Progenitor cell of endocrine pancreas (in vitro differentiated cells): ENCODE measurements at places on chromosomes 12 and 14.

DNA sequence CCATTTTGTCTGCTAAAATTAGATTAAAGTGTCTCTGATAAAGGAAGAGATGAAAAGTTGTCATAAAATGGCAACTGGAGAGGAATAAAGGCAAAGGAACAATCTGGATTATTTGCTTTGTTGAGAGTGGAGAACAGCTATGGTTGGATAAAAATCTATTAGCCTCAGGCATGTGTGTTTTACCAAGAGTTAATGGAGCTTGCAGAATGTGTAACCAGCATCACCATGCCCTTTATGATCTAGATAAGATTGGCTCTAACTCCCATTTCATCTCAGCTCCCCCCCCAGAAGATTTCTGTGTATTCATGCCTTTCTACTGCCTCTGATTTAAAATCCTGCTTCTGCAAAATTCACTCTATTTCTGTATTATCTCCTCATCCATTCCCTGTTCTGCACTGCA is 93.8 kb downstream of the GALC start:
- no peak for DNase-seq

- no peak for DNase-seq
Measured at GRCh38 chr14:95255013-95255412, 64.7 kb downstream of the CLMN start.

GRCh38 chr12:16472631-16473030 is 125.2 kb downstream of the MGST1 start:
- DNase-seq, result no peak

DNA sequence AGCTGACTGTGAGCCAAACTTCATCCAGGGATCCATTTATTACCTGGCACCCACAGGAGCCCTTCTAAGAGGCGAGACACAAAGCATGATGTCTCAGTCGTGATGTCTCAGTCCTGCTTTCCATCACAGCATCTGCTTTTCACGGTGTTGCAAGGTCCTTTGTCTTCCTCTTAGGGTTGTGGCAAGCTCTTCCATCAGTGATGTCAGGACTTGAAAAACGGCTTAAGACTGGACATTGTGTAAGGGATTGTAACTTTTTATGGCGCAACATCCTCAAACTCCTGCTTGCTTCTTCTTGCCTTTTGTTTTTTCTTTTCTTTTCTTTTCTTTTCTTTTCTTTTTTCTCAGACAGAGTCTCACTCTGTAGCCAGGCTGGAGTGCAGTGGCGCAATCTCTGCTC is 586.5 kb upstream of the TMEM132C start:
- no peak for DNase-seq

- DNase-seq, result no peak
Measured at GRCh38 chr12:106582249-106582591, 584 bp upstream of the RFX4 start.

DNA sequence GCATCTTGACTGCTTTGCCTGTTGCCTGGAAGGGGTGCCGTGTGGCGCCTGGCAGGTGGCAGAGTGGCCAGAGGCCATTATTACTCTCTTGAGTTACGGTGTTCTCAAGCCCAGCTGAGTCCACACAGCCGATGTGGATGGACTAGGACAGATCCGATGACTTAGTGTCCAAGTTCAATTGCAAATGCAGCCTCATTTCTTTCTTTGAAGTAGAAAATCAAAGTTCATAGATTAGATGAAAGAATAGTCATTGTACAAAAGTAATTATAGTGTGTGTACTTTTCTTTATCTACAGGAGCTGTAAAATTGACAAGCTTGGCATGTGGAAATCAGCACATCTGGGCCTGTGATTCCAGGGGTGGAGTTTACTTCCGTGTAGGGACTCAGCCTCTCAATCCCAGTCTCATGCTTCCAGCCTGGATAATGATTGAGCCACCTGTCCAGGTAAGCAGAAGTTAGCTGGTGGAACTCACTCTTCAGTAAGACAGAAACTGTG is 44.7 kb downstream of the ANKRD9 start:
- DNase-seq, result no peak

GRCh38 chr14:73474952-73475351 is 15.8 kb upstream of the RIOX1 start:
- no peak for DNase-seq

DNA sequence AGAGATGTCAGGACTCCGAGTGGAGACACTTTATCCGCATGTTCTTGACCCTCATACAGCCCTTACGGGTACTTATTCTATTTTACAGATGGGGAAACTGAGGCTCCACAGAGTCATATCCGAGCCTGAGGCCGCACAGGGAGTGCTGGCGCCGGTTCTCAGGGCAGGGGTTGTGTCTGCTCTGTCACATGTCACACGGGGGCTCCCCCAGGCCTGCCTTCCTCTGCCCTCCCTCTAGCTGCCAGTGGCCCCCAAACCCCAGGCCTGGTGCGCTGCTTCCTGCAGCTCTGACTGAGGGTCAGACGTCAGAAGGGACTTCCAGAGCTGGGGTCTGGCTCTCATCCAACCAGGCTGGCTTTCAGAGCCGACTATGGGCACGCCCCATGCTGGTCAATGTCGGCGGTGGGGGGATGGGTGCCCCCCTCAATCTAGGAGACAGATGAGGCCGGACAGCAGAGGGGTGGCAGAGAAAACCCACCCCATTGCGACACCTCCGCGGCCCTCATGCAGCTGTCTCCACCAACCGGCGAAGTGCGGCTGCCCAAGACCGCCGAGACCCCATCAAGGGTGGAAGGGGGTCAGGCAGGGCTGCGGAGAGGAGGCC is 811 bp upstream of the INF2 start:
- DNase-seq, result no peak

DNA sequence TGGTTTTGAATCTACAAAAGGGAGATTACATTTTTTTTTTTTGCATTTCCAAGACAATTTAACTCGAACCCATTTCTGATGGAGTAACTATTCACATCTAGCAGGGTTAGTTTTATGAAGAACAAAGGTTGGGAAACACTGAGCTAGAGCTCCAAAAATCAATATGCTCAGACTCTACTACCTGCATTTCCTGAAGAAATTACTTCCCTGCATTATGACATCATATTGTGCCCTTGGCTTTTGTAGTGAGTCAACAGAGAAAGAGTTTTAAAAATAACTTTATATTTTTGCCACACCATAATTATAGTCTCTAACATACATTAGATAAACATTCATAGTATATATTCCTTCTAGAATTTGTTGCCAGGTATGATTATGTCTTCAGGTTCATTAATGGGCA is 14.8 kb downstream of the GRIP1 start:
- DNase-seq, result no peak

DNA sequence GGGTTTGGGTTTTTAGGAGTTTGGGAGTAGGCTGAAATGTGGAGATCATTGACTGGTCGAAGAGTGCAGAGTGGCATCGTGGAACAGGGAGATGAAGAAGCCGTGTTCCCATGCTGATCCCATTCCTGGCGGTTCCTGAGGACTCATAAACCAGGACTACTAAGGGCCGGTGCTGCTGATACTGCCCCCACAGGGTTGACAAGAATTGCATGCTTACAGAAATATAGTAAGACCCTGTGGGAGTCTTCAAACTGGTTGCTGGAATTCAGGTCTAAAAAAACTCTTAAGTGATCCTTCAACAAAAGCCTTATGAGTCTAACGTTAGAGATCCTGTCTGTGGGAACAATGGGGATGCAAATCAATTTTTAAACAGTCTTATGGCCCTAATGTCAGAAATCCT is 64.0 kb upstream of the ARHGAP5 start:
- DNase-seq, result no peak

DNA sequence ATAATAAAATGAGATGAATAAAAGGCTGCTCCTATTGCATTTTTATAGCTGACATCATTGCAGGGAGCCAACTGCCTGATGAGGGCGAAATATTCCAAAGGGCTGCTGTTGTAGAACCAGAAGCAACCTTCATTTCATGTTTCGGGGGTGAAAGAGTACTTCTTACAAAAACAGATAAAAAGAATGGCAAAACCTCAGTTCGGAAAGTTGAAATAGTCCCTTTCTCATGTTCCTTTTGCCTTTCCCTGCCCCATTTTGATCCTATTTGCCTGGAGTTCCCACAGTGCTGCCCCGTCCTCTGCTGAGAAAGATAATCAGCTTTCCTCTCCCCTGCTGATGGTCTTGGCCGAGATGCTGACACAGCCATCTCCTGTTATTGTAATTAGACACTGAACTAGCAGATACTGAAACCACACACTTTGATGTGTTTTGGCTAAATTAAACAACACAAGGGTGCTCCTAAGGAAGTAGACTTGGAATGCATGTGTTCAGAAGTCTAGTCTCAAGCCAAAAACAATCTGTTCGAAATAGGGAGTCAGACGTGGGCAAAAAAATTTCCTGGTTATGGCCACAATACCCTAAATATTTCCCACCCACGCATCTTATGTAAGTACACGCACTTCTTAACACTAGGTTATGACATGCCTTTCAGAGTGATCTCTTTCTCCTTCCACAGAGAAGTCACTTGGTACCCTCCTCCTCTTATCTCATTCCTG is 117.2 kb downstream of the PPM1H start:
- DNase-seq, result no peak

GRCh38 chr14:68216079-68216478 is 396.5 kb downstream of the RAD51B start:
- DNase-seq, result no peak

GRCh38 chr14:68612049-68612448 is 180.8 kb downstream of the ZFP36L1 start:
- DNase-seq, result no peak

DNA sequence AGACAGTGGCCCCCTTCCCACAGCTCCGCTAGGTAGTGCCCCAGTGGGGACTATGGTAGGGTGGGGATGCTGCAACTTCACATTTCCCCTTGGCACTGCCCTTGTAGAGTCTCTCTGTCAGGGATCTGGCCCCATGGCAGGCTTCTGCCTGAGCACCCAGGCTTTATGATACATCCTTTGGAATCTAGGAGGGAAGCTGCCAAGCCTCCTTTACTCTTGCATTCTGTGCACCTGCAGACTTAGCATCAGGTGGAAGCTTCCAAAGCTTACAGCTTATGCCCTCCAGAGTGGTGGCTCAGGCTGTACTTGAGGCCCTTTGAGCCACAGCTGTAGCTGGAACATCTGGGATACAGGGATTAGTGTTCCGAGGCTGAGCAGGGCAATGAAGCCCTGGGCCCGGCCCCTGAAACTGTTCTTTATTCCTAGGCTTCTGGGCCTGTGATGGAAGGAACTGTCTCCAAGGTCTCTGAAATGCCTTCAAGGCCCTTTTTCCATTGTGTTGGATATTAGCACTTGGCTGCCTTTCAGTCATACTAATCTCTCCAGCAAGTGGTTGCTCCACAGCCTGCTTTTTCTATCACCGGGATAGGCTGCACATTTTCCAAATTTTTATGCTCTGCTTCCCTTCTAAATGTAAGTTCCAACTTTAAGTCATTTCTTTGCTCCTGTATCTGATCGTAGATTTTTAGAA is 22.2 kb upstream of the OR6J1 start:
- DNase-seq, result no peak

- no peak for DNase-seq
Measured at GRCh38 chr12:2341871-2342270, 289.1 kb downstream of the CACNA1C start.

- DNase-seq, result no peak
Measured at GRCh38 chr12:124194893-124195566, 99.9 kb upstream of the RFLNA start.

- no peak for DNase-seq
Measured at GRCh38 chr12:94010307-94010706, 138.1 kb upstream of the PLXNC1 start.

DNA sequence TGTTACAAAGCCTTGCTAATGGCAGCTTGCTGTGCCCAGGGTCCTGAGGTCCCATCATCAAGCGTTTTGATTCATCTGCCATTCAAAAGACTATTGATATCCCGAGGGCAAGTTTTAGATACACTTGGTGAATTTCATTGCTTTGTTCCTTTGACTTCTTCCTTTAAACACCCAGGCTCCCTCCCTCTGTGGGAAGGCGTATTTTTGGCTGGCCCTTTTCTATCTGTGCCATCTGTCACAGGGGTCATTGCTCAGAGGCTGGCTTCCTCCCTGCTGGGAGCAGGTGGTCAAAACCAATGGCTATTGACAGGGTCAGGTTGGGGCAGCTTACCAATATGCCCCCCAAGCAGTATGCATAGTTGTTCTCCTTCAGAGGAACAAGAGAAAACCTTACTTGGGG is 40.0 kb downstream of the SCN8A start:
- no peak for DNase-seq

DNA sequence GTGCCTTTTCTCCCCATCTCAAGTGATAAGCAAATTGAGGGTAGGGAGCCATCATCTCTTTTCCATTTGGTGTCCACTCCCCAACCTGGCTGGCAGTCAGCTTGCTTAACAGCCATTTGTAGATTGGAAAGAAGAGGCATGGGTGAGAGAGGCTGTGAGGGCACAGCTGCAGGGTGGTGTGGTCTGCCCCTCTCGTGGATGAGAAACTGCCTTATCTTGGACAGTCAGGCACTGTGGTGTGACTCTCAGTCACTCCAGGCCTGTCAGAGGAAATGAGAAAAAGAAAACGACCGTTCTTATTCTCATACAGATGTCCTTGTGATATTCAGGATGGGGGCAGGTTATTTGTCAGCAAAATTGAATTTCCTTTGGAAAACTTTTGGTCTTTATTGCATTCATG is 65.1 kb upstream of the SRSF5 start:
- DNase-seq, result no peak

DNA sequence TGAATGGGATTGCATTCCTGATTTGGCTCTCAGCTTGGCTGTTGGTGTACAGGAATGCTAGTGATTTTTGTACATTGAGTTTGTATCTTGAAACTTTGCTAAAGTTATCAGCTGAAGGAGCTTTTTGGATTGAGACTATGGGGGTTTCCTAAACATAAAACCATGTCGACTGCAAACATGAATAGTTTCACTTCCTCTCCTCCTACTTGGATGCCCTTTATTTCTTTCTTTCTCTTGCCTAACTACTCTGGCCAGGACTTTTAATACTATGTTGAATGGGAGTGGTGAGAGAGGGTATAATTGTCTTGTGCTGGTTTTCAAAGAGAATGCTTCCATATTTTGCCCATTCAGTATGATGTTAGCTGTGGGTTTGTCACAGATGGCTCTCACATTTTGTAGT is 141.5 kb downstream of the CEP83 start:
- DNase-seq, result no peak

- no peak for DNase-seq
Measured at GRCh38 chr12:119699199-119699760, 31.3 kb downstream of the PRKAB1 start.

- DNase-seq, result no peak
Measured at GRCh38 chr12:109294286-109294796, 14.7 kb downstream of the FOXN4 start.

GRCh38 chr12:90174198-90174510 is 465.5 kb upstream of the ATP2B1 start:
- no peak for DNase-seq
